ENCODE measurements at places on chromosomes 13 and 19.

- no peak for DNase-seq
Observed at GRCh38 chr13:102558029-102558428, 38.8 kb upstream of the TPP2 start.

DNA sequence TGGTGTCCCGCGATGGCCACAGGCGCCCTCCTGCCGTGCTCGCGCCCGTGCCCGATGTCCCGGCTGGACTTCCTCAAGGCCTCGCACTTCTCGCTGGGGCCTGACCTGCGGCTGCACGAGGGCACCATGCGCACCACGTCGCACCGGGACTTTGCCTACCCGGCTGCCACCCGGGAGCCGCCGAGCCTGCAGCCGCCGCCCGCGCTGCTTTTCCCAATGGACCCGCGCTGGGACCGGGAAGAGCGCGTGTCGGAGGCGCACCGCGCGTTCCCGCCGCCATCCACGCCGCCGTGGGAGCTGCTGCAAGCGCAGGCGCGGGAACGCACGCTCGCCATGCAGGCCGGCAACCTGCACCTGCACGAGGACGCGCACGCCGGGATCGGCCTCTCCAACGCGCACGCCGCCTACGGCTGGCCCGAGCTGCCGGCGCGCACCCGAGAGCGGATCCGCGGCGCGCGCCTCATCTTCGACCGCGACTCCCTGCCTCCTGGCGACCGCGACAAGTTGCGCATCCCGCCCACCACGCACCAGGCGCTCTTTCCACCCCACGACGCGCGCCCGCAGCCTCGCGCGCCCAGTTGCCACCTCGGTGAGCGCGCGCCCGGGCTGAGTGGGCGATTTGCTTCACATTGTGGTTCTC lies 12.1 kb upstream of the PEX11G start:
- DNase-seq, result peak; percentile 66

- peak; percentile 70 for DNase-seq
Observed at GRCh38 chr19:13212759-13213330, 62.6 kb downstream of the IER2 start.

DNA sequence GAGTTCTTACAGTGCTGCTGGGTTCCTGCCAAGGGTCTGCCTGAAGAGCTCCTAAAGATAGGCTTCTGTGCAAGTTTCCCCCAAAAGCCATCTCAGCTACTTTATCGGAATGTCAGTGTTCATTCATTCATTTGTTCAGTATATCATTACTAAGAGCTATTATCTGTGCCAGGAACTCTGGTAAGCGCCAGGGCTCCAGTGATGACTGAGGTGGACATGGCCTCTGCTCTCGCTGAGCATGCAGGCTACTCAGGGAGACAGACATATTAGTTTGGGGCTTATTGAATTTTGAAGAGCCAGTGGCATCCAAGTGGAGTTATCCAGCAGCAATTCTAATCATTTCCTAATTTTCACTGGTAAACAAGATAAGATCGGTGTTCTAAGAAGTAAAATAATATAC lies 65.8 kb downstream of the DGKH start:
- DNase-seq, result no peak

DNA sequence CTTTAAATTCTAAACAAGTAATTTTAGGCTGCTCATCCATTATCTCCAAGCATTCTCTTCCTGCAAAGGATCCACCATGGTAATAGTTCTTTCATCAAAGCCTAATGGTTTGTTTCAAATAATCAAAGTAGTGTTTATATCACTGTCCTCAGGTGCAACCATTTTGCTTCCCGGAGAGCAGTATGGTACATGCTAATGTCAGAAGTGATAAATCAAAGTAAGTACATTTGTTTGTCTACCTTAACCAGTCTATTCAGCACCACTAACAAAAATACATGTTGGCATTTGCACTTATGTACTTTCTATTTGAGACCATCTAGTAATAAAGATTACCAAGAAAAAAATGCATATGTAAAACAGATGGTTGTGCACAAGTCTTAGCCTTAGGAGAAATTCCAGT lies 37.5 kb downstream of the DACH1 start:
- no peak for DNase-seq

- DNase-seq, result no peak
Observed at GRCh38 chr13:66415444-66415843, 814.7 kb downstream of the PCDH9 start.

DNA sequence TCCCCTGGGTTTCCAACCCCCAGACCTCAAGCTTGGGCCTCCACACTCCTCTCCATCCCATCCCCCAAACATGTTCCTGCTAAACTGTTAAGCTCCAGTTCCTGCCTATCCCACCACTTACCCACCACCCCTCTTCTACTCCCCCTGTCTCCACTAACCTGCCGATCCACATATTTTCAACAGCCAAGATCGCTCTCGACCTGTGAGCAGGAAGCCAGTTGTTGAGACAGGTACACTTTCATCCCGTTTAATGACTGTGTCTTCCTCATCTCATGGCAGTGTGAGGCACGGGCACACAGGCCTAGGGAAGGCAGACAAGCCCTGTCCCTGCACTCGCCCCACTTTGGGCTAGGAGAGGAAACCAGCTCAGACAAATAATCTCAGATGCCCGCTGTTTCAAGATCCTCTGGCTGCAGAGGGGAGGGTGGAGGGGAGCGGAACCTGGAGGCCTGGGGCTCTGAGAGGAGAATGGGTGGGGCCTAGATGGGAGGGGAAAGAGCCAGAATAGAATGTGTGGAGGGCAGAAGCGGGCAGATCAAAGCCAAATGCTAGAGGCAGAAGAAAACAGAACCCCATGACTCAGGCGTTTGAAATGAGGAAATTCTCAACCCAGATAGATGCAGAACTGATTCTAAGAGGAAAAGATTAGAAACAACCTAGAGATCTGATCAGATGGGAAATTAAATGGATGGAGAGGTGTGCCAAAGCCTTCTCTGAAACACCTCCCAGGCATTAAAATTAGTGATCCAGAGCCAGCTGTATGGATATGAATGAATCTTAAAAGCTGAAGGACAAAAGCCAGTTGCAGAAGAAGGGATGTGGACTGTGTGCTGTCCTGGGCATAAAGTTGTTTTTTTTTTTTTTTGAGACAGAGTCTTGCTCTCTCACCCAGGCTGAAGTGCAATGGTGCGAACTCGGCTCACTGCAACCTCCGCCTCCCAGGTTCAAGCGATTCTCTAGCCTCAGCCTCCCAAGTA lies 16.9 kb upstream of the CYP2S1 start:
- DNase-seq, result peak; percentile 13

GRCh38 chr13:27289011-27289665 lies 18.5 kb downstream of the RASL11A start:
- no peak for DNase-seq

GRCh38 chr13:52104624-52105023 lies 24.2 kb downstream of the NEK5 start:
- DNase-seq, result no peak

DNA sequence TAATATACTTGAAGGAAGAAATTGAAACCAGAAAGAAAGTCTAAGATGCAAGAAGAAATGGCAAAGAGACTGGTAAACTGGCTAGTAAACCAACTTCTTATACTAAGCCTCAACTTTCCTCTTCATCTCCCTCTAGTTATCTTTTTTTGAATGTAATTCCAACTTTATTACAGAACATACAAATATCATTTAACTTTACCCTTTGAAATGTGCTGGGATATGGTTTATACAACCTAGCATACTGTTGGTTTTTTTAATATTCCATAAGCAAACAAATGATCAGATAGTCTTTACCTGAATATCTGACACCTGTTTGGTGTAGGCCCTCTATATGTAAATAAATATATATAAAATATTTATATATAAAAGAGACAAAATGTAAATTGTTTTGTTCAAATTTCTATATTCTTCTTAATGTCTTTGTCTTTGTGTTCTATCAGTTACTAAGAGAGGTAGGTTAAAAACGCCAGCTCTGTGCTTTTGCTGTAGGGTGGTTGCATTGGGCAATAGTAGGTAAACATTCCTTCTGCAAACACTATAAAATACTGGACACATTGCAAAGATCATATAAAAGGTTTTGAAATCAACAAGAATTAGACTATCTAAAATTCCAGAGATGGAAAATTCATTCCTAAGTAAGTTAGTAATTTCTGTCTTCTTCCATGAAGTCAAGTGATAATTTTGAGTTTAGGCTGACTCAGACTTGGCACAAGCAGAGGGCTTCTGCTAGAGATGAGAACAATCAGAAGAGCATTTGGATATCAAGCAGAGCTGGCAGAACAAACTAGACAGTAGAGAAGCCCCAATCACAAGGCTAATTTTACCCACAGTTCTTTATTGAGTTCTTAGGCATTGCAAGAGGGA lies 383.3 kb downstream of the RFC3 start:
- DNase-seq, result no peak

- DNase-seq, result no peak
Observed at GRCh38 chr19:58354478-58355030, 1.3 kb upstream of the A1BG start.

- DNase-seq, result no peak
Observed at GRCh38 chr13:60463787-60464186, 66.8 kb downstream of the TDRD3 start.

GRCh38 chr19:45177817-45178261 lies at the start of gene TRAPPC6A:
TRAPPC6A (minus strand) TSS chr19:45178237; CDS start chr19:45178218, 19 bp downstream.
- no peak for DNase-seq

DNA sequence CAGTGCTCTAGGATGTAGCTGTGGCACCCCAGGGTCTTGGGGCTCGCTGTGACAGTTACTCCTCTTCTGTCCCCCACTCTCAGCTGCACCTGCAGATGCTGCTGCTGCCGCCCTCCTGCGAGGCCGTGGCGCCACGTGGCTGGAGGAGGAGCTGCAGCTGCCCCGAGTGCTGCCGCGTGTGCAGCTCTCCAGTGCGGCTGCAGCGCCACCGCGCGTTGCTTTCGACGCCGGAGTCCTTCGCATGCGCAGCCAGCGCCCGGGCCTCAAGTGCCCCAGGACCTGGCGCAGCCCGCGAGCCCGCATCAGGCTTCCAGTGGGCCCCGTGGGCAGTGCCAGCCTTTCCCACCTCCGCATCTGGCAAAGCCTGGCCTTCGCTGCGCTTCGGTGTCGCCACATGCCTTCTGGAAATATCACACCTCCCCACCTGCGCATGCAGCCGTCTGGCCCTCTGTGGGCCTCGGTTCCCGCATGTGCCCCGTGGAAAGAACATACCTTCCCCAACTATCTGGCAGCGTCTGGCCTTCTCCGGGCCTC lies 692 bp upstream of the ZNF580 start:
- peak; percentile 77 for DNase-seq

DNA sequence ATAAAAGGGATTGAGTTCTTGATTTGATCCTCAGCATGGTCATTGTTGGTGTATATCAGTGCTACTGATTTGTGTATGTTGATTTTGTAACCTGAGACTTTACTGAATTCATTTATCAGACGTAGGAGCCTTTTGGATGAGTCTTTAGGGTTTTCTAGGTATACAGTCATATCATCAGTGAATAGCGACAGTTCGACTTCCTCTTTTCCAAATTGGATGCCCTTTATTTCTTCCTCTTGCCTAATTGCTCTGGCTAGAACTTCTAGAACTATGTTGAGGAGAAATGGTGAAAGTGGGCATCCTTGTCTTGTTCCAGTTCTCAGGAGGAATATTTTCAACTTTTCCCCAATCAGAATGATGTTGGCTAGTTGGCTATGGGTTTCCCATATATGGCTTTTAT lies 27.0 kb downstream of the POMP start:
- no peak for DNase-seq

DNA sequence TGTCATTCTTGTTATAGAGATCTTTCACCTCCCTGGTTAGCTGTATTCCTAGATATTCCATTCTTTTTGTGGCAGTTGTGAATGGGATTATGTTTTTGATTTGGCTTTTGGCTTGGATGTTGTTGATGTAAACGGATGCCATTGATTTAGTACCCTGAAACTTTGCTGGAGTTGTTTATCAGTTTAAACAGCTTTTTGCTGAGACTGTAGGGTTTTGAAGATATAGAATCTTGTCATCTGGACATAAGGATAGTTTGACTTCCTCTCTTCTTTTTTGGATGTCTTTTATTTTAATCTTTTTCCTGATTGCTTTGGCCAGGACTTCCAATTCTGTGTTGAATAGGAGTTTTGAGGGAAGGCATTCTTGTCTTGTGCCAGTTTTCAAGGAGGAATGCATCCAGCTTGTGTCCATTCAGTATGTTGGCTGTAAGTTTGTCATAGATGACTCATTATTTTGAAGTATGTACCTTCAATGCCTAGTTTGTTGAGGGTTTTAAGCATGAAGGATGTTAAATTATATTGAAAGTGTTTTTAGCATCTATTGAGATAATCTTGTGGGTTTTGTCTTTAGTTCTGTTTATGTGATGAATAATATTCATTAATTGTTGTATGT lies 16.8 kb downstream of the ZNF431 start:
- DNase-seq, result no peak

DNA sequence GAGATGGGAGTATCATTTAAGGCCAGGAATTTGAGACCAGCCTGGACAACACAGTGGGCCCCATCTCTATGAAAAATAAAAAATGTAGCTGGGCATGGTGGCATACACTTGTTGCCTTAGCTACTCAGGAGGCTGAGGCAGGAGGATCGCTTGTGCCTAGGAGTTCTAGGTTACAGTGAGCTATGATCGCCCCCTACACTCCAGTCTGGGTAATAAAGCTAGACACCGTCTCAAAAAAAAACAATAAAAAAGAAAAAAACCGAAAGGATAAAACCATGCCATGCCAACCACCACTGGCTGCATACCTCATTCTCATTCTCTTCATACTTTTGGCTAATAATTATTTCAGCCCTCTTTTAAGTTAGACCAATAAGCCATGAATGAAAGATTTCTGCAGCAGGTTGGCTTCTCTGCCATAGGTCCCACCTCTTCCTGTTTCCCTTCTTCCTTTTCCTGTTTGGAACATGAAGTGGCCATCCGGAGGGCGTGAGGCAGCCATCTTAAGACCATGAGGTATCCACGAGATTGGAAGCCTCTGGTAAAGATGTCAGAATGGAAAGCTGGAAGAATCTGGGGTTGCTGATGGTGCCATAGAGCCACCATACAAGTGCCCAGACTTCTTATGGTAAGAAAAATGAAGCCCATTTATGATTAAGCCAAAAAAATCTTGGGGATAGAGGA lies 171.3 kb downstream of the CACNA1A start:
- no peak for DNase-seq

- DNase-seq, result no peak
Observed at GRCh38 chr19:9597027-9597426, 12.7 kb upstream of the ZNF121 start.

- no peak for DNase-seq
Observed at GRCh38 chr19:4007836-4008539, 452 bp downstream of the PIAS4 start.

DNA sequence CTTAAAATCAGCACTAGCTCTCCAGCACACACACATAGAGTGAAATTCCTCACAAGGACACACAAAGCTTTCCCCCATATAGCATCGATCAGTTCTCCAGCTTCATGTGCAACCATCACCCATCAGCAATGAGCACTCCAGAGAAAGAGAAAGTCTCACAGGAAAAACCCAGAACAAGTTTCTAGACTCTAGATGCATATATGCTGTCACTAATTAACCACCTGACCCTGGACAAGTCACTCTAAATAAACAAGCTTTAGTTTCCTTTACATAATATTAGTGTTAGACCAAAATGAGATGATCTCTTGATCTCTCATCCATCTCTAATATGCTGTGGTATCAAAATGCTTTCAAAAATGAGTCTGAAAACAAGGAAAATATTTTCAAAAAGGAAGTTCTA lies 81.2 kb downstream of the TBC1D4 start:
- DNase-seq, result no peak

- DNase-seq, result no peak
Observed at GRCh38 chr19:15014579-15014978, 34.7 kb upstream of the CASP14 start.

Data from activated T-cell treated with anti-CD3 and anti-CD28 coated beads for 48 hours (primary cell).